Aorta (tissue), 5 donors: ENCODE measurements at places on chromosomes 2 and 18.

GRCh38 chr2:236403125-236403524 lies 138.9 kb upstream of the ASB18 start:
- no peak for DNase-seq

GRCh38 chr2:73701968-73702665 lies 35.0 kb downstream of the TPRKB start:
- DNase-seq, result no peak

GRCh38 chr2:205524656-205525055 lies 157.6 kb upstream of the NRP2 start:
- DNase-seq, result no peak

- no peak for DNase-seq
These were observed 6.5 kb upstream of the KCNF1 start for GRCh38 chr2:10905006-10905861.

- no peak for DNase-seq
These were observed 392.2 kb downstream of the ERBB4 start for GRCh38 chr2:212146416-212146815.

GRCh38 chr2:201237486-201238123 lies 22.7 kb upstream of the CASP8 start:
- no peak for DNase-seq
